Fibroblast of lung (primary cell): ENCODE measurements at places on chromosomes 6 and 20. TPM values are rescaled to one million over a fixed set of nuclear protein-coding genes. Genes with fewer than 3 reads are reported as not detected.
A peak's percentile ranks its signal among the peaks of the same experiment; 100 is the strongest.

ATXN1 gene
- total RNA-seq = 26.2 and 40.5 TPM in 2 replicates

IRF4 gene
- total RNA-seq = under 0.01 TPM in 2 replicates

GRCh38 chr20:25056690-25057233 lies 1.2 kb downstream of the ACSS1 start:
- no peak for DNase-seq
- H3K4me1 ChIP-seq = peaks cover 11% of the 10 kb centered on the region
- no peaks in the 10 kb centered on the region for H3K36me3 ChIP-seq
- H3K27ac ChIP-seq = no peak overlapping the region
- H3K4me3 ChIP-seq = peak overlapping the region; percentile 62

DNA sequence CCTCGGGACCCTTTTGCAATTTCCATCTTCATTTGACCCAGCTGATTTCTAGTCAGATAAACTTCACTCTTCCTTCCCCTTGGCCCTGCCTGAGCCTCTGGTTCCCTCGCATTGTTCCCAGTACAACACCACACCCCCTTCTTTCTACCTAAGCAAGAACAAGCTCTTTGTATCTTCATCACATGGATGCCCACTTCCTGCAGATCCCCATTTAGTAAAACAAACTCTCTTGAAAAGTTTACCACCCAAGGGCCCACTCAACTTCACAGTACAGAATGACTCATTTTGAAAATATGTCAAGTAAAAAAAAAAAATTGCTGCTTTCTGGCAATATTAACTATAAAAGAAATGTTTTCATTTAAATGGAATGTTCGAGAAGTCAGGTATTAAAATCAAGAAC lies 5.2 kb downstream of the FAXC start:
- DNase-seq = peak; percentile 38
- H3K36me3 ChIP-seq = no peaks in the 10 kb centered on the region
- H3K4me3 ChIP-seq = no peak overlapping the region
- no peaks in the 10 kb centered on the region for H3K4me1 ChIP-seq

DNA sequence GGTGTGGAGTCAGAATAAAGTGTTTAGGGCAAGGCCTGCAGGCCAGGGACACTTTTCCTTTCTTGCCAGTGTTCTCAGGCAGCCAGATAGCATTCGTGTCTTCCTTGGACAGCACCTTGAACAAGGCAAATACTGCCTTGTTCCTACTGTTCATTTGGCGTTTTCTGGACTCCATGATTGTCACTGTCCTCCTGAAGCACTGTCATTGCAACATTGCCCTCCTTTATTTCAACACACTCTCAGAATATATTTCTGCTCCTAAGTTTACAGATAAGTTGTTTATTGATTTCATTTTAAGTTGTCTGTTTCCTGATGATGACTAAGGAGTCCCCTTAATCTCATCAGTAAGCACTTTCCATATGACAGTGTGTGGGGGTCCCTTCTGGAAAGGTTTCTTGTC lies 15.1 kb upstream of the DEF6 start:
- no peaks in the 10 kb centered on the region for H3K4me1 ChIP-seq
- H3K36me3 ChIP-seq = peaks cover 6% of the 10 kb centered on the region
- no peak overlapping the region for H3K4me3 ChIP-seq

- no peaks in the 10 kb centered on the region for H3K36me3 ChIP-seq
- no peak for DNase-seq
- no peak overlapping the region for H3K4me3 ChIP-seq
- H3K27ac ChIP-seq = no peak overlapping the region
These were observed 690.3 kb downstream of the HTR1B start for GRCh38 chr6:76772951-76773350.

DNA sequence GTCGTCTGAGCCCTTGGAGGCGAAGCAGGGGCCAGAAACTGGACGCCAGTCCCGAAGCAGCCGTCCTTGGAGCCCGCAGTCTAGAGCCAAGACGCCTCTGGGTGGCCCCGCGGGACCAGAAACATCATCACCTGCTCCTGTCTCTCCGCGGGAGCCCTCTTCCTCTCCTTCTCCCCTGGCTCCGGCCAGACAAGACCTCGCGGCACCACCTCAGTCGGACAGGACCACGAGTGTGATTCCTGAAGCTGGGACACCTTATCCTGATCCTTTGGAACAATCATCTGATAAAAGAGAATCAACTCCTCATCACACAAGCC lies 416 bp downstream of the RSPH4A start:
- peak; percentile 6 for DNase-seq
- peak overlapping the region; percentile 20 for H3K27ac ChIP-seq
- peak overlapping the region; percentile 51 for H3K4me3 ChIP-seq
